ENCODE measurements at places on chromosomes 13 and 19.

- peak overlapping the region; percentile 89 for H3K27ac ChIP-seq
- peaks cover 16% of the 10 kb centered on the region for H3K4me1 ChIP-seq
- H3K27me3 ChIP-seq = peaks cover 7% of the 10 kb centered on the region
- no peak for DNase-seq
Measured at GRCh38 chr19:44024900-44025216, 321 bp upstream of the ZNF222 start.

DNA sequence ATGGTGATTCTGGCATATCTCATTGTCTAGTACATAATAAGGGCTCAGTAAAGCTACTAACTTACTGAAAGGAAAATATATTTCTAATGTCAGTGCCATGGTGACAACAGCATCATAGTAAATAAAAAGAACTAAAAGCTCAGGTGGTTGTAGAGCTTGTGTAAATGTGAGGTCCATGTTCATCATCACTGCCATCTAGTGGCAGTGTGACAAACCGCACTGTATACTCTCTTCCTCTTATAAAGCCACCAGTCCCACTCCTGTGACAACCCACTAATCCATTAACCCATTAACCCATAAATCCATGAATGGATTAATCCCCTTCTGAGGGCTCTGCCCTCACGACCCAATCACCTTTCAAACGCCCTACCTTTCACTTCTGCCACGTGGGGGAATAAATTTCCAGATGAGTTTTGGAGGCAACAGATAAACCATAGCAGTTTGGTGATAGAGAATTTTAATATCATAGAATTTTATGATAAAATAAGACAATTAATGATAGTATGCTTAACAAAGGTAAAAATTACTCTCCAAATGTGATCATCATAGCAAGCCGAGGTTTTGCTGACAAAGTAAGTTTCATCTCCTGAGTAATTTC is 160.4 kb upstream of the SGCG start:
- no peak overlapping the region for H3K27ac ChIP-seq
- no peaks in the 10 kb centered on the region for H3K36me3 ChIP-seq
- H3K4me1 ChIP-seq = no peaks in the 10 kb centered on the region
- peak; percentile 4 for DNase-seq
- H3K4me3 ChIP-seq = no peak overlapping the region

GRCh38 chr19:55704494-55705245 is 29.6 kb downstream of the EPN1 start:
- H3K4me1 ChIP-seq = peaks cover 2% of the 10 kb centered on the region
- no peak overlapping the region for H3K27ac ChIP-seq
- no peaks in the 10 kb centered on the region for H3K27me3 ChIP-seq
- DNase-seq = no peak

DNA sequence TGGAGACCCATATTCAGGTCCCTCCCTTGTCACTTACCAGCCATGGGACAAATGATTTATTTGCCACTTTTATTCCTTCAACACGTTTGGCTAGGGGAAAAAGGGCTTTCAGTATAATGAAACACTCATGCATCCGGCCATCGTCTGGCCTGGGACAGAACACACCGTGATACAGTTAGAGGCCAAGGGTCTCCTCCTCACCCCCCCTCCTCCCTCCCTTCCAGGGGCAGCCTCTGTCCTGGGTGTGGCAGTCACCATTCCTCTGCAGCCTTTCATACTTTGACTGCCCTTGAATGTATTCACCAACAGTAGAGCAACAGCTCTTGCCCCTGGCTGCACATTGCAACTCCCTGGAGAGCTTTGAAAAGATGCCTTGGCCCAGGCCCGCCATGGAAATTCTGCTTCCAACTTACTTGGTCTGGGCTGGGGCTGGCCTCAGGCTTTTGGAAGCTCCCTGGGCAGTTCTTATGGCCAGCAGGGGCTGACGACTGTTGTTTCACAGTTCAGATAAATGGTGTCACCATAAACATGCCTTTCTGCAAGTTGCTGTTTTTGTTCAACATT is 3.0 kb downstream of the PAK4 start:
- no peak for DNase-seq
- no peaks in the 10 kb centered on the region for H3K36me3 ChIP-seq
- no peak overlapping the region for H3K4me3 ChIP-seq
- no peaks in the 10 kb centered on the region for H3K27me3 ChIP-seq

DNA sequence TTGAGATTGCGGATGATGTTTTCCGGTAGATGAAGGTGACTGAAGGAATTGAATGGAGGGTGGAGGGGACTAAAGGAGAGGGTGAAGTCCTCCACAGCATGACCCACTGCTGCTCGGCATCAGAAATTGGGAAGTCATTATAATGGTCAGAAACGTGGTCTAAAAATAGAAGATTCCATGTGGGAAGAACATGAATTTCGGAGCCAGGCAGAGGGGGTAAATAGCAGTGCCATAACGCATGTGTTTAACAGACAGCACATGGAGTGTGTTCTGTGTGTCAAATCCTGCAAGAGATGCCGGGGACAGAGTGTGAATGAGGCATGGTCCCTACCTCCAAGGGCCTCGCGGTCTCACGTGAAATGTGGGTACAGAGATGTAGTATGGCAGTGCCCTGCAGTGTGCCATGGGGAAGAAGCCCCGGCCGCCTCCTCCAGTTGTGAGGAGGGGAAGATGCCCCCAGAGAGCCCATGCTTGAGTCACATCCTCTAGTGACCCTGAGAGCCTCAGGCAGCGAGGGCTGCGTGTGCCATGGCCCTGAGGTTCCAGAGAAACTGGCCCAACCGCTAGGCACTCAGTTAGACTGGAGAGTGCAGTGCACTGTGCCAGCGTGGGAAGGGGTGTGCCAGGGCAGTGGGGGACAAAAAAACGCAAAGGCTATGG is 106.1 kb downstream of the COL4A2 start:
- no peak overlapping the region for H3K27ac ChIP-seq
- DNase-seq = no peak
- H3K4me3 ChIP-seq = no peak overlapping the region
- H3K36me3 ChIP-seq = no peaks in the 10 kb centered on the region
- H3K27me3 ChIP-seq = peaks cover 91% of the 10 kb centered on the region

DNA sequence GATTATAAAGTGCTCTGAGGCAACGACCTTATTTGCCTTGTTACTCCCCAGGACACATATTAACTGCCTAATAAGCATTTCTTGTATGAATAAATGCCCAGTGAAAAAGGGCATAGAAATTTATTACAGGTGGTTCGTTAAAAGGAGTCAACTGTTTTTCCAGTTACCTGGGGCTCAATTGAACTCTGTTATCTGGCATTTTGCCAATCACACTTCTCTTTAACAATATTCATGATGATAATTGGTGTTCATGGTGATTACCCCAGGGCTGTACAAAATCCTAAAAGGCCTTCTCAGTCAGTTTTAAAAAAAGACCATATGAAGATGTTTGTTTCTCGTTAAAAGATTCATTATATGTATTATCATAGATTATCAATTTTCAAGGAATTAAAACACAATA is 57.1 kb downstream of the KL start:
- peaks cover 1% of the 10 kb centered on the region for H3K27me3 ChIP-seq
- H3K27ac ChIP-seq = no peak overlapping the region
- DNase-seq = no peak
- H3K36me3 ChIP-seq = no peaks in the 10 kb centered on the region
- peaks cover 3% of the 10 kb centered on the region for H3K4me1 ChIP-seq
- H3K4me3 ChIP-seq = no peak overlapping the region

GRCh38 chr19:35560271-35560670 is 3.2 kb downstream of the ATP4A start:
- peaks cover 35% of the 10 kb centered on the region for H3K27me3 ChIP-seq
- no peak overlapping the region for H3K27ac ChIP-seq
- H3K4me1 ChIP-seq = peaks cover 14% of the 10 kb centered on the region

GRCh38 chr13:45143346-45143751 is 23.0 kb downstream of the GTF2F2 start:
- no peak overlapping the region for H3K4me3 ChIP-seq
- H3K27ac ChIP-seq = no peak overlapping the region
- peaks cover 25% of the 10 kb centered on the region for H3K4me1 ChIP-seq
- peaks cover 37% of the 10 kb centered on the region for H3K36me3 ChIP-seq
- no peak for DNase-seq

DNA sequence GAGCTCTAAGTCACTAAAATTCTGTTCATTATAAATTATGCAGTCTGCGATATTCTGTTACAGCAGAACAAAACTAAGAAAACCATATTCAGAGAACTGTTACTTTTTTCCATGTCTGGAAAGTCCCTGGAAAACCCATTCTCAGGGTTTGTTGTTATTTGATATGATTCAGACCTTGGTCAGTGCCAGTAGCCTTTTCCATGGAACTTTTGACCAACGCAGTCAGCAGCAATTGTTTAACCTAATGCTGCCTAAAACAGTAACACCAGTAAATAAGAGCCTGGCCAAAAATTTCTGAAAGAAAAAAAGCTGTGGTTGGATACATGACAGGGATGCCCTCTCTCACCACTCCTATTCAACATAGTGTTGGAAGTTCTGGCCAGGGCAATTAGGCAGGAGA is 402.7 kb downstream of the TBC1D4 start:
- no peak overlapping the region for H3K4me3 ChIP-seq
- peaks cover 39% of the 10 kb centered on the region for H3K27me3 ChIP-seq
- no peak for DNase-seq
- no peak overlapping the region for H3K27ac ChIP-seq

GRCh38 chr13:66574606-66575005 is 655.5 kb downstream of the PCDH9 start:
- DNase-seq = no peak
- no peaks in the 10 kb centered on the region for H3K36me3 ChIP-seq
- no peak overlapping the region for H3K4me3 ChIP-seq
- no peaks in the 10 kb centered on the region for H3K27me3 ChIP-seq

- H3K4me3 ChIP-seq = peak overlapping the region; percentile 86
- no peak overlapping the region for H3K27ac ChIP-seq
- no peaks in the 10 kb centered on the region for H3K27me3 ChIP-seq
Measured at GRCh38 chr13:73984201-73984600, 150.0 kb downstream of the KLF12 start.

GRCh38 chr13:75607447-75607846 is 28.7 kb upstream of the LMO7 start:
- peaks cover 4% of the 10 kb centered on the region for H3K4me1 ChIP-seq
- no peak for DNase-seq
- H3K27me3 ChIP-seq = no peaks in the 10 kb centered on the region
- peaks cover 7% of the 10 kb centered on the region for H3K36me3 ChIP-seq
- H3K27ac ChIP-seq = no peak overlapping the region
- H3K4me3 ChIP-seq = no peak overlapping the region

GRCh38 chr13:95710313-95710712 is 33.4 kb downstream of the DNAJC3 start:
- H3K4me1 ChIP-seq = peaks cover 30% of the 10 kb centered on the region
- H3K27ac ChIP-seq = no peak overlapping the region
- H3K36me3 ChIP-seq = peaks cover 50% of the 10 kb centered on the region
- no peaks in the 10 kb centered on the region for H3K27me3 ChIP-seq
- DNase-seq = no peak

DNA sequence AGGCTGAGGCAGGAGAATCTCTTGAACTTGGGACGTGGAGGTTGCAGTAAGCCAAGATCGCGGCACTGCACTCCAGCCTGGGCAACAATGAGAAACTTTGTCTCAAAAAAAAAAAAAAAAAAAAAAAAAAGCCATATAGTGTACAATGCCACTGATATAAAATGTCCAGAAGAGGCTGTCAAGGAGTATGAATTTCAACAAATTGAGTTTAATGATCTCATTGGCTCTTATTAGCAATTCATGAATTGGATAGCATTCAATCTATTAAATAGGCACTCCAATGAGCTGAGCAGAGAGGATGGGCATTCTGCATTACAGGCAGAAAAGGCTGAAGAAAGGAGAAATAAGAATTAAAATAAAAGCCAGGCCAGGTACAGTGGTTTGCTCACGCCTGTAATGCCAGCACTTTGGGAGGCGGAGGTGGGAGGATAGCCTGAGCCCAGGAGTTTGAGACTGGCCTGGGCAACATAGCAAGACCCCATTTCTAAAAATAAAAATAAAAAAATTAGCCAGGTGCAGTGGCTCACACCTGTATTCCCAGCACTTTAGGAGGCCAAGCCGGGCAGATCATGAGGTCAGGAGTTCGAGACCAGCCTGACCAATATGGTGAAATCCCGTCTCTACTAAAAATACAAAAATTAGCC is 757 bp upstream of the LMNB2 start:
- H3K4me1 ChIP-seq = peaks cover 28% of the 10 kb centered on the region
- no peaks in the 10 kb centered on the region for H3K36me3 ChIP-seq
- H3K27me3 ChIP-seq = no peaks in the 10 kb centered on the region
- peak overlapping the region; percentile 84 for H3K4me3 ChIP-seq
- no peak for DNase-seq

- H3K4me3 ChIP-seq = no peak overlapping the region
- no peaks in the 10 kb centered on the region for H3K36me3 ChIP-seq
- H3K4me1 ChIP-seq = no peaks in the 10 kb centered on the region
- H3K27me3 ChIP-seq = peaks cover 21% of the 10 kb centered on the region
Measured at GRCh38 chr19:51047031-51047335, 12.2 kb upstream of the KLK12 start.

GRCh38 chr13:108968566-108968965 is 339.2 kb downstream of the MYO16 start:
- no peak overlapping the region for H3K4me3 ChIP-seq
- DNase-seq = no peak
- H3K4me1 ChIP-seq = no peaks in the 10 kb centered on the region
- no peaks in the 10 kb centered on the region for H3K36me3 ChIP-seq
- H3K27me3 ChIP-seq = no peaks in the 10 kb centered on the region

DNA sequence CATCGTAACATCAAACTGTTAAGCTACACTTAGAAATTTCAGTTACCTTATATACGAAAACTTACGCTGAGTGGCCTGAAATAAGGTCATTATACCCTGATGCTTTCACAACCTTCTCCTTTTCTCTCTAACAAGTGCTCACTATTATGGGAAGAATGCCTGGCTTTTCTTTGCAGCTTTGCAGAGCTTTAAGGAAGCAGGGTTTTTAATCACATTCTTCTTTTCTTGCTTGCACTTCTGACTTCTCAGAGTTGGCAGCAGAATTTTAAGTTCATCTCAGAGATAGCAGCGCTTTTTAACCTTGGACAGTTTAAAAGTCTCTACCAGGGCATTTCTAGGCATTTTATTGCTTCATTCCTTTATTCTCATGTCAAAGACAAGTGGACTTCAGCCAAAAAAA is 285.1 kb downstream of the SPRY2 start:
- no peak overlapping the region for H3K27ac ChIP-seq
- no peak for DNase-seq
- H3K27me3 ChIP-seq = peaks cover 2% of the 10 kb centered on the region
- H3K36me3 ChIP-seq = no peaks in the 10 kb centered on the region
- H3K4me3 ChIP-seq = no peak overlapping the region

All from naive thymus-derived CD8-positive, alpha-beta T cell (primary cell).